ENCODE measurements at places on chromosomes 12 and 14. TPM values are rescaled to one million over a fixed set of nuclear protein-coding genes. Genes with fewer than 3 reads are reported as not detected.

DNA sequence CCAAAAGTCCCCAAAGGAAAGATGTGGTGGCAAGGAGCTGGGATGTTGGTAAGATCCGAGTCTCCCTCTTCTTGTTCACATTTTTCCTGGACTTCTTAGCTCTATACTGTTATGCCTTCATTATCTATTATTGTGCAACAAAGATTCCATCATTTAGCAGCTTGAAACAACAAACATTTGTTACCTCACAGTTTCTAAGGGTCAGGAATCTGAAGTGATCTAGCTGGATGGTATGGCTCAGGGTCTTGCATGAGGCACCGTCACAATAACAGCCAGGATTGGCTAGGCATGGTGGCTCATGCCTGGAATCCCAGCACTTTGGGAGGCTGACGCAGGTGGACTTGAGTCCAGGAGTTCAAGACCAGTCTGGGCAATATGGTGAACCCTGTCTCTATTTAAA lies 51.1 kb upstream of the KRAS start:
- no peaks in the 10 kb centered on the region for H3K36me3 ChIP-seq
- H3K4me1 ChIP-seq = no peaks in the 10 kb centered on the region
- no peak for DNase-seq
- H3K27me3 ChIP-seq = no peaks in the 10 kb centered on the region

DNA sequence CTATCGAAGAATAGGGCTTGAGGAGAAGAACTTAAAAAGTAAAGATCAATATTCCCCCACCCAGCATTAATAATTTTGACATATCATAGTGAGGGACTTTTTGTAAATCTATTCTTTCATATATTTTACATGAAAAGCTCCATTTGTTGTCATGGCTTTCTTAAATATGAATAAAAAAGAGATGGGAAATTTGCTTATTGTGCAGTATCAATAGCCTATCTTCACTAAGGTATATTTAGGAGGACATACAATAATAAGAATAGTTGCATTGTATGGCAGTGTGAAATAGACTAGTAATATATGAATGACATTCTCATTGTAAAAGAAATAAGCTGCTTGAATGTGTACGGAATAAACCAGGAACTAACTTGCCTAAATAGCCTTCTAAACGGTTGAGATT lies 5.5 kb upstream of the TCP11L2 start:
- DNase-seq = no peak
- H3K27ac ChIP-seq = no peak overlapping the region
- no peaks in the 10 kb centered on the region for H3K36me3 ChIP-seq
- peaks cover 4% of the 10 kb centered on the region for H3K4me1 ChIP-seq

DNA sequence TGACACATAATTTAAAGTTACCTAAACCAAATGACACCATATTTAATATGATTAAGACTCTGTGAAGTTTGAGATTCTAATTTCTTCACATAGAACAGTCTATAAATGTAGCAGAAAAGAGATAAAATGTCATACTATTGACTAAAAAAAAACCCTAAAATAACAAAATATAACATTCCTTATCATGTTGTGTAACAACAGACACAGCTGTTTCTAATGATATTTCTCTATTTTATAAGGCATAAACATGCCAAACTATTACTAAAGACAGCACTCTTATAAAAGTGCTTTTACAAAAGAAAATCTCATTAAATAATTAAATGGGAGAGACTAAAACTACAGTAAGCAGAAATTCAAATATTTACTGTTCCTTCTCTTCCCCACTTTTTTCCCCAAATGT lies 49.4 kb downstream of the NOVA1 start:
- no peak for DNase-seq
- H3K27me3 ChIP-seq = no peaks in the 10 kb centered on the region
- peaks cover 3% of the 10 kb centered on the region for H3K36me3 ChIP-seq
- no peak overlapping the region for H3K4me3 ChIP-seq
- H3K27ac ChIP-seq = no peak overlapping the region

DNA sequence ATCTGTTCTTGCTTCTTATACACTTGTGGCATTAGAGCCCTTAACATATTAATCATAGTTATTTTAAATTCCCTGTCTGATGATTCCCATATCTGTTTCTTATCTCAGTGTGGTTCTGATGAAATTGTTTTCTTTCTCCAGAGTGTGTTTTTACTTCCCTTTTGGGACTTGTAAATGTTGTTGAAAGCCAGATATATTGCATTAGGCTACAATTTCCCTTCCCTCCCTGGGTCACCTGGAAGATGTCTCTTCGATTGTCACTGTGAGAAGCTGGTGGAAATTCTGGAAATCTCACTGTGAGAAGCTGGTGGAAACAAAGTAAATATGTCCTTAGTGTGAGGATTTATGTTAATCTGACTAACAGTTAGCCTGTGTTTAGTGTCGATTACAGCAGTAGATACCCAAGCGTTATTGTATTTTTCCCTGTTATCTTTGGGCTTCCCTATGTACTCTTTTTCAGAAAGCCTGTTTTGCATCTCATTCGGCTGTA lies 717.3 kb downstream of the TRHDE start:
- no peak overlapping the region for H3K4me3 ChIP-seq
- no peaks in the 10 kb centered on the region for H3K27me3 ChIP-seq
- H3K36me3 ChIP-seq = no peaks in the 10 kb centered on the region
- DNase-seq = no peak

GRCh38 chr12:117572755-117573154 lies 211.3 kb upstream of the NOS1 start:
- H3K27ac ChIP-seq = no peak overlapping the region
- H3K4me1 ChIP-seq = peaks cover 2% of the 10 kb centered on the region
- H3K36me3 ChIP-seq = no peaks in the 10 kb centered on the region
- DNase-seq = no peak
- peaks cover 48% of the 10 kb centered on the region for H3K27me3 ChIP-seq

KLRD1 gene
- 0.48 TPM for total RNA-seq

AMDHD1 gene
- total RNA-seq = 0.41 TPM

PROX2 gene
- total RNA-seq = not detected

STAC3 gene
- 6.1 TPM for total RNA-seq

Measured in progenitor cell of endocrine pancreas (in vitro differentiated cells).